ENCODE measurements at places on chromosomes 5 and 9.
A peak's percentile ranks its signal among the peaks of the same experiment; 100 is the strongest.

- no peak for DNase-seq
These were observed 17.2 kb upstream of the UBE2QL1 start for GRCh38 chr5:6431214-6432195.

GRCh38 chr9:121912812-121913627 lies 180.1 kb downstream of the TTLL11 start:
- no peak for DNase-seq

DNA sequence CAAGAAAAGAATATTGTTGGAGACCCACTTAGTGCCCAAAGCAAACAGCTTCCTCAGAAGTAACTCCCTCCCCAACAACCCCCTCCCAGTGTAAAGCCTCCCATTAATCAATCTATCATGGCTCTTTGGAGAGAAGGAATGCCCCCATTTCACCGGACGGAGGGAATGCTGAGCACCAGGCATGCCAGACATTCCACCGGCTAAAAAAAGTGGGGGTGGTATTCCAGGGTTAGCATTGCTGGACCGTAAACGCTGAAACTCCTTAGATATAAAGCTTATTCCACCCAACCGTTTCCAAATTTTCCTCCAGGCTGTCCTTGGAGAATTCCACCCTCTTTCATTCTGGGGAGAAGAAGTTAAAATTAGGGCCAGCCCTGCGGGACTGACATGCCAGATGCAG lies 363 bp upstream of the MAMDC2 start:
- DNase-seq, result no peak

DNA sequence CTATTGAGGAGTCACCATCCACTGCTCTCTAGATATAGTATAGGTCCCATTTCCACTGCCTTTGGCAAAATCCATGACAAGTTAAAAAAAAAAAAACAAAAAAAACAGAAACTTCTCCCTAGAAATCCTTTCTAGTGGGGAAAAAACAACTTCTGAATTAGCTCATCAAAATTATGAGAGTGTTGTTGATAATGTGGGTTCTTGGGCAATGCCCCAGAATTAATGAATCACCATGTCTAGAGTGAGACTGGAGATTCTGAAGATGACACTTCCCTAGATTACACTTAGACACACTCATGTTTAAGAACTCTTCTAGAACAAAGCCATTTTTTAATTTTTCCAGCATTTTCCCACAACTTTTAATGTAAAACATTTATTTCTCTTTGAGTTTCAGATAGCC lies 728.0 kb upstream of the C9orf72 start:
- DNase-seq, result no peak

GRCh38 chr5:125595095-125595494 lies 828.1 kb upstream of the GRAMD2B start:
- DNase-seq, result no peak

GRCh38 chr9:103281126-103281525 lies 286.0 kb downstream of the CYLC2 start:
- DNase-seq, result no peak

DNA sequence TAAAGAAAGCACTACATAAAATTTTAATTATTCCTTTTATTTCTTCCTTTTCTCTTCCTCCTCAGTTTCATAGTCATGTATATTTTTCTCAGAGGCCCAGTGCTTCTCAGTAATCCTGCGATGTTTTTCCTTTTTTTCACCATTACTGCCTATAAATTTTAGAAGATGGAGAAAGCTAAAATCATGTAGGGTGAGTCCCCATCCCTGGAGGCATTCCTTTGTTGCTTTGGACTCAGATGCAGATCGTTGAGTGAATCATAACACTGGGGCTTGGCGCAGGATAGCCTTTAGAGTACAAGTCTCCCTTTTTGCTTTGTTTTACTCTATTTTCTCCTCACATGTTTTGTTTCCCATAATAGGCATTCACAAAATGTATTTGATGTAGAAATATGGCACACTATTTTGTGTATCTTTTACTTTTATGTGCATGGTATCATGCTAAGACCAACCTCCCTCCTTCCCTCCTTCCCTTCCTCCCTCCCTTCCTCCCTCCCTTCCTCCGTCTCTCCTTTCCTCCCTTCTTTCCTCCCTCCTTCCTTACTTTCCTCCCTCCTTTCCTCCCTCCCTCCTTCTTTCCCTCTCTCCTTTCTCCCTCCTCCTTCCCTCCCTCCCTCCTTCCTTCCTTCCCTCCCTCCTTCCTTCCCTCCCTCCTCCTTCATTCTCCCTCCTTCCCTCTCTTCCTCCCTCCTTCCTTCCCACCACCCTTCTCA lies 72.4 kb downstream of the NUDT12 start:
- DNase-seq, result no peak

DNA sequence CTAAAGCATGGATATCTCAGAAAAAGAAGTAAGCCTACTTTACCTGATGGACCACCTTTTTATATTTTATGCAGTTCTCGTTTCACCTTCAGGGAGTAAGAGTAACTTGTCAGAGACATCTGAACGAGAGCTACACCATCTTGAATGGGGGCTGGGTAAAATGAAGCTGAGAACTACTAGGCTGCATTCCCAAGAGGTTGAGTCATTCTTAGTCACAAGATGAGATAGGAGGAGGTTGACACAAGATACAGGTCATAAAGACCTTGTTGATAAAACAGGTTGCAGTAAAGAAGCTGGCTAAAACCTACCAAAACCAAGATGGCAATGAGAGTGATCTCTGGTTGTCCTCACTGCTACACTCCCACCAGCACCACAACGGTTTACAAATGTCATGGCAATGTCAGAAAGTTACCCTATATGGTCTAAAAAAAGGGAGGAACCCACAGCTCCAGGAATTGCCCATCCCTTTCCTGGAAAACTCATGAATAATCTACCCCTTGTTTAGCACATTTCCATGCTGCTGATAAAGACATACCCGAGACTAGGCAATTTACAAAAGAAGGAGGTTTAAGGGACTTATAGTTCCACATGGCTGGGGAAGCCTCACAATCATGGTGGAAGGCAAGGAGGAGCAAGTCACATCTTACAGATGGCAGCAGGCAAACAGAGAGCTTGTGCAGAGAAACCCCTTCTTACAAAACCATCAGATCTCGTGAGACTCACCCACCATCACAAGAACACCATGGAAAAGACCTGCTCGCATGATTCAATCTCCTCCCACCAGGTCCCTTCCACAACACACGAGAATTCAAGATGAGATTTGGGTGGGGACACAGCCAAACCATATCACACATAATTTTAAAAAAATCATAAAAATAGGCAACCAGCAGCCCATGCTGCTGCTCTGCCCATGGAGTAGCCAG lies 62.5 kb downstream of the GIN1 start:
- no peak for DNase-seq

- no peak for DNase-seq
These were observed 52.7 kb downstream of the ABHD17B start for GRCh38 chr9:71858102-71858798.

- no peak for DNase-seq
These were observed 19.5 kb upstream of the RANBP6 start for GRCh38 chr9:6034954-6035353.

DNA sequence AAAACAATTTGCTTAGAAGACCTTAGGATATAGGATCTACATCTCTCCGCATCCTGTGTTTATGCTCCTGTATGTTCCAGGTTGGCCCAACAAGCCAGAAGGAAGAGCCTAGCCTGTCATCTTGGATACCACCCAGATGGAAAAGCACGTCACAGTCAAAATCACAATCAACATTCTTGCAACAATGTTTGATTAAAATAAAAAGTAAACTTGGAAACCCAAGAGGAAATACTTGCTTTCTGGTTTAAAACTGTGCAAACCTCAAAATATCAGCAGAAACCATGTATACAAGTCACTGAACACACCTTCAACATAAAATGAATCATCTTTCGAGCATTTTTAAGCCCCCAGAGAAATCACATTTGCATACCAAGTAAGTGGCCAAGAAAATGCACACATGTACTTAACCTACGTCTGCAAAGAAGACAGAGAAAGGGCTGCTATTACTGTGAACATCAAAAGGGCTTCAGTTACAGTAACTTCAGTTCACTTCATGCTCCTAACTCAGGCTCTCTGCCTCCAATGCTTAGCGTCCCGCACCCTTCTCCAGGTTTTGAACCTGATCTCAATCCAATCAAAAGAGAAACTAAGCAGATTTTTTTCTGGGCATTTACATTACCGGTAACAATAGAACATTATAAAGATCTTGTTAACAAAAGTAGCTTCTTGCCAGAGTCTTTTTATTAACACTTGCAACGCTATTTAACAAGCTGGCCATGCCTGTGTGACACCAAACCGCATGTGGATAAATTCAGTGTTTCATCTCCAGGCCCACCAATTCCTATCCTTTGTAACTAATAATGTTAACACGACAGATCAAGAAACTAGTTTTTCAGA lies 1.3 kb downstream of the ENC1 start:
- DNase-seq, result no peak

DNA sequence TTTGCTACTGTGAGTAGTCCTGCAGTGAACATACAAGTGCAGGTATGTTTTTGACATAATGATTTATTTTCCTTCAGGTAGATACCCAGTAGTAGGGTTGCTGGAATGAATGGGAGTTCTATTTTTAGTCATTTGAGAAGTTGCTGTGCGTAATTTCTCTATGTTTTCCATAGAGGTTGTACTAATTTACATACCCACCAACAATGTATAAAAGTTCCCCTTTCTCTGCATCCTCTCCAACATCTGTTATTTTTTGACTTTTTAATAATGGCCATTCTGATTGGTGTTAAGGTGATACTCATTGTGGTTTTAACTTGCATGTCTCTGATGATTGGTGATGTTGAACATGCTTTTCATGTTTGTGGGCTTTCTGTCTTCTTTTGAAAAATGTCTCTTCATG lies 64.7 kb upstream of the CTSL start:
- no peak for DNase-seq

DNA sequence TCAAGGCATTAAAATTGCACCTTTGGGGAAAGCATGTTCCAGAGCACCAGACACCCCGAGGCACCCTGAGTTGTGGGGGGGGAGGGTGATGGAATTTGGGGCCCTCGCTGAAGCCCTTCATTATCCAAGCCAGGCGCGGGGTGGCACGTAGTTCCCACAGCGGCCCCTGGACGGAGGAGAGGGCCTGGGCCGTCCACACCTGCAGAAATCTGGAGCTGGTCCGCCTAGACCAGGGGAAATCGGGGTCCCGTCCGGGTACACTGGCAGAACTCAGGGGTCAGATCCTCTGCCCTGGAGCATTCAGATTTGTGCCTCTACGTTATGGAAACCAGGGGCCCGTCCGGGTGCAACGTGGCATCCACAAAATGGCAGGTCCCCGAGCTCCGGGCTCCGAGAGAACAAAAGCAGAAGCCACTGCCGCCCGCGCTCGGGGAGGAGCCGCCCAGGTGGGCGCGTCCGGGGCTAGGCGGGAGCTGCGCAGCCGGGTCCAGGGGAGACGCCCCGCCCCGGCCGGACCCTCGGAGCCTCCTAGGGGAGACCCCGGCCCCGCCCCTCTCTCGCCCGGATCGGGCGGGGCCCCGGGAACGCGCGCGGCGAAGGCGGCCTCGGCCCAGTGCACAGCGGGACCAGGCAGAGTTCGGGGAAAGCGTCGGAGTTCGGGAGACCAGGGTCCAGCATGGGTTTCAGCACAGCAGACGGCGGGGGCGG lies at the start of gene PLEKHG4B:
Gene PLEKHG4B, plus strand, starts transcription at position 613 of the 708 bp plus-strand sequence. Its CDS starts 64 bp downstream, at position 677.
- DNase-seq, result peak; percentile 29

- DNase-seq, result no peak
These were observed 56.5 kb downstream of the ADAMTS2 start for GRCh38 chr5:179288809-179289185.

DNA sequence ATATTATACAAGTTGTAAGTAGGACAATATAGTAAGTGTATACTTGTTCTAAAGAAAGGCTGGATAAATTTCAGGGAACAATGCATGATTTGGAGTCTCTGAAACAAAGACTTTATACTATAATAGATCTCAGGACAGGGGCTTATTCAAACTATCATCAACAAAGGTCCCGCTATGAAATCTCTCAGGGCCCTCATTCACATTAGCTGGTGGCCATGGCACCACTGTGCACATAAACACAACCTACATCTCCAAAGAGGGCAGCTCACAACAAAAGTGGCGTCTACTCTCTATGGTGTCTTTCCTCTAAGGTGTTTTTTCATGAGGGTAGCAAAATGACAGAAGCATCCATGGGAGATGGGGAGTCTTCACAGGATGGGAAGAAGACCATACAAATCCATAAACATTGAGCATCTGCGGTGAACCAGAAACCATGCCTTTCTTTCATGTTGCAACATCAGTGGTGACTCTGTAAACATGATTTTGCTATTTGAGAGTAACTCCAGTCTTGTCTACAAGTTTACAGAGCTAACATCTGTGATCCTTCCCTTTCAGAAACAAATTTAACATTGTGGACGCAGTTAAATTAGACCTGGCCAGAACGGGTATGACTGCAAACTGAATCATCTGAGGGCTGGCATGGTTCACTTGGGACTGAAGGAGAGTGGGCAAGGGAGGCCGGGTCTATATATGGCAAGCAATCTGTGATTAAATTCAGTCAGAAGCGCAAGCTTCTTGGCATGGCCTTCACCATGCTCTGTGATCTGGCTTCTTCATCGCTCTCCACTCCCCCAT lies 5.5 kb downstream of the TTLL11 start:
- no peak for DNase-seq

- no peak for DNase-seq
These were observed 58.5 kb upstream of the S1PR3 start for GRCh38 chr9:88932766-88933165.

GRCh38 chr5:111572561-111572960 lies 60.2 kb upstream of the STARD4 start:
- DNase-seq, result no peak

- peak; percentile 7 for DNase-seq
These were observed 16.0 kb upstream of the ANGPTL2 start for GRCh38 chr9:127138444-127138843.

- no peak for DNase-seq
These were observed 159.5 kb upstream of the MAST4 start for GRCh38 chr5:66436721-66437120.

Data from stimulated activated CD8-positive, alpha-beta memory T cell treated with anti-CD3 and anti-CD28 coated beads, Interleukin-4, amount 100 ng/mL, for 48 hours (primary cell).